ENCODE measurements at places on chromosomes 4 and X.

DNA sequence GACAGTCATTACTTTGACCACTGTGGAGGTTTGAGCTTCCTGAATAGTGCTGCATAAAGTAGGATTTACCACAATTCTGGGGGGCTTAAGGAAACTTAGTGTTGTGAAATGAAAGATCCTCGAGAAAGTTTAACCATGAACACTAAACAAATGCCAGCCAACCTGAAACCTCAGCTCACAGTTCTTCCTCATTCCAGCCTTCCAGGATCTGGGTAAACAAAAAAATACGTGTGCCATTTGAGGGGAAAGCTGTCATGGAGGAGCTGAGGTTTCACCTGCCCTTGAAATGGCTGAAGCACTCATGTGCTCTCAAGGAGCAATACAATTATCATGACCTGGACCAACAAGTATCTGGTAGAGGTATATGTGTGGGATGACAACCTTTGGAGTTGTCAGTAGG is 142.7 kb downstream of the NPNT start:
- no peak for DNase-seq

GRCh38 chrX:138014577-138014976 is 448.6 kb downstream of the ZIC3 start:
- DNase-seq = no peak

GRCh38 chr4:6470502-6471306 is 1.7 kb downstream of the PPP2R2C start:
- DNase-seq = no peak

- no peak for DNase-seq
Measured at GRCh38 chrX:101564651-101565050, 14.3 kb downstream of the ARMCX1 start.

DNA sequence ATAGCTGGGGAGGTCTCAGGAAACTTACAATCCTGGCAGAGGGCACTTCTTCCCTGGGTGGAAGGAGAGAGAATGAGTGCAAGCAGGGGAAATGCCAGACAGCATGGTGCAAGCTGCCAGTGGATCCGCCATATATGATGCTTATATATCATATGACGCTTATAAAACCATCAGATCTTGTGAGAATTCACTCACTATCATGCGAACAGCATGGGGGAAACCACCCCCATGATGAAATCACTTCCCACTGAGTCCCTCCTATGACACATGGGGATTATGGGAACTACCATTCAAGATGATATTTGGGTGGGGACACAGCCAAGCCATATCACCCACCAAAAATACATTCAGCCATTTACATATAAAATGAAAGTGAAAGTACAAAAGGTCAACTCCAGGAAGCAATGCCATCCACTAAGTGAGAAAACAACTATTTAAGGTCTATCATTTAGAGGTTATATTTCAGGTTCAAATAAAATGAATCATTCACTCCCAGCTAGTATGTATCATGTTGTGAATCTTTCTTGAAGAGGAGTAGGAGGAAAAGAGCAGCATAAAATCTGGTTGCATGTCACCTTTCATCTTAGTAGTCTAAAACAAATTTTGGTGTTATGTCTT is 20.3 kb upstream of the DYNLT3 start:
- DNase-seq = no peak

DNA sequence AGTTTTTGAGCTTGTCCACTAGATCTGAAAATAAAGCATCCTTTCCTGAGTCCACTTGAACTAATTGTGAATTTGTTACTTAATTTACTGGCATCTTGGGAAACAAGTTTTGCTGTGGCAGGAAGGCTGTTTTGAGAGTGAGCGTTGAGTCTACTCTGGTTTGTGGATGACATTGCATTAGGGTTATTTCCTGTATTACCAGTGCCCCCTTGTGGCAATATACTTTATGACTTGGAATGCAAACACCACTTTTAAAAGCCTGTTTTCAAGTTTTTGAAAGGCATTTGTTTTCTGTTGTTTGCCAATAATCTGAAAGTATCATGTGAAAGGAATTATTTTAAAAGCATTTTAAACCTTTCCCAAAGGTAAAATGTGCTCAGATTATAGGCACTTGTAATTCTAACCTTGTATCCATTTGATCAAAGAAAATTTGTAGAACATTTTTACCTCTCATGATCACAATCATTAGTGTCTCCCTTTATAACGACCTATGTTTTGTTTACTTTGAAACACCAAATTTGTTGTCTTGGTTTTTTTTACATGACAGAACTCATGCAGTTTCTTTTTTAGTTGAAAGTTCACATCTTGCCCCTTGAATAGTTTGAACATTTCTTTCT is 18.0 kb upstream of the CYP2U1 start:
- no peak for DNase-seq

GRCh38 chr4:111985426-111985825 is 159.8 kb upstream of the FAM241A start:
- no peak for DNase-seq

GRCh38 chr4:23737571-23737970 is 152.3 kb downstream of the PPARGC1A start:
- DNase-seq = no peak

- no peak for DNase-seq
Measured at GRCh38 chr4:112517067-112517634, 1.2 kb upstream of the NEUROG2 start.

- no peak for DNase-seq
Measured at GRCh38 chrX:107686792-107687191, 58.5 kb downstream of the PRPS1 start.

GRCh38 chr4:84110040-84110439 is 389.1 kb downstream of the NKX6-1 start:
- no peak for DNase-seq

DNA sequence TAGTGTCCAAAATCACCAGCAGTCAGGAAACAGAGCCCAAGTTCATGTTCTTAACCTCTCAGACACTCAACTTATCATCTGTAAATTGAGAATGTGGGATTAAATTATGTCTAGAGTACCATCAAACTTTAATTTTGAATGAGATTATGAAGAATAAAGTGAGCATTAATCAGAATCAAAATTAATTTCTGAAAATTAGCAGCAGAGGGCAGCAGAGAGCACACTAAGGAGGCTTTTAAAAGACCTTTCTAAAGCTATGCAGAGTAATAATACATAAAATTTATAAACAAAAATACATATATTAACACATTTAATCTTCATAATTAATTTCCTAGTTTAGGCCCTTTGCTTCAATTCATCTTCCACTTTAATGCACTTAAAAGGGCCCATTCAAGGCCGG is 7.1 kb downstream of the TASL start:
- DNase-seq = no peak

DNA sequence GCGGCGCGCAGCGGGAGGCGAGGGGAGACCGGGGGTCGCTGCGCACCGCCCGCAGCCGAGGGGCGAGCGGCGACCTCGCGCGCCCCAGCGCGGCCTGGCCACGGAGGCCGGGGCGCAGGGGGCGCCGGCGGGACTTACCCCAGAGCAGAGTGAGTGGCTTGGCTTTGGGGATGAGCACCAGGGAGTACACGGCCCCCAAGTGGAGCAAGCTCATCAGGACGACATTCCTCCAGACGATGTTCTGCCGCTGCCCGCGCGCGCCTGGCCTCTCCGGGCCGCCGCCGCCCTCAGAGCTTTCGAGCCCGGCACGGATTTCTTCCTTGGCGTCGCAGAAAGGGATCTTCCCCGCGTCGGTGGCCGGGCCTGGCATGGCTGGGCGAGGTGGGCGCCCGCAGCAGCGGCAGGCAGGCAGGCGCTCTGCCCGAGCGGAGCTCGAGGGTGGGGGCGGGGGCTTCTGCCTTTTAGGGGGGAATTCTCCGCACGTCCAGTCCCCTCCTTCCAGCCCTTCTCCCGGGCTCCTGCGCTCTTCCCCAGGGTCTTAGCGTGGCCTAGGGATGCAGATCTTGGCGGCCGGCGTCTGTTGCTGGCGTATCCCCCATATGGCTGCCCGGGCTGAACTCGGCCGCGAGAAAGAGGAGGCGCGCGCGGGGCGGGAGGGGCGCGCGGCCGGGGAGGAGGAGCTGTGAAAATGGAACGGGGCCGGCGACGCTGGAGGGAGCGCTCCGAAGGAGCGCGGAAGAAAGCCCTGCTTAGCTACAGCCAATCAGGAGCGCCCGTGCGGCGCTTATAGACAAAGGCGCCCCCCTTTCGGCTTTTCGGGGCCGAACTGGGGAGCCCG is at the start of gene SCD5:
SCD5 (minus strand) TSS at position 629 of the 838 bp plus-strand sequence; CDS start at position 370, 259 bp downstream.
- peak; percentile 14 for DNase-seq

DNA sequence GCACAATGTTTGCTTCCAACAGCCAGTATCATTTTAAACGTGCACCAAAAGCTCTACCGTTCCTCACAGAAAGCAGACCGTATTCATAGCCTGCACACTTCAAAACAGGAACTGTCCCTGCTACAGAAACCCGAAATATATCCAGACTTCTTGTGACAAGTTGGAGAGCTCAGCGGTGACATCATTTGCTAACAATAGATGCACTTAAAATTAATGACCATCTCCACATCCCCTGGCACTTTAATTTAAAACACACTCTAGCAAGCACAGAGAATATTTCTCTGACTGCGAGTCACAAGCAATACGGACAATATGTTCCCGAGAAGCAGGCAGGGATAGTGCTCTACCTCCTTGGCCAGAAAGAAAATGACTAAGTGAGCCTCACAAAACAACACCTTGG is 2.5 kb downstream of the NYX start:
- DNase-seq = no peak

- DNase-seq = no peak
Measured at GRCh38 chrX:125439194-125439849, 119.7 kb downstream of the TEX13C start.

DNA sequence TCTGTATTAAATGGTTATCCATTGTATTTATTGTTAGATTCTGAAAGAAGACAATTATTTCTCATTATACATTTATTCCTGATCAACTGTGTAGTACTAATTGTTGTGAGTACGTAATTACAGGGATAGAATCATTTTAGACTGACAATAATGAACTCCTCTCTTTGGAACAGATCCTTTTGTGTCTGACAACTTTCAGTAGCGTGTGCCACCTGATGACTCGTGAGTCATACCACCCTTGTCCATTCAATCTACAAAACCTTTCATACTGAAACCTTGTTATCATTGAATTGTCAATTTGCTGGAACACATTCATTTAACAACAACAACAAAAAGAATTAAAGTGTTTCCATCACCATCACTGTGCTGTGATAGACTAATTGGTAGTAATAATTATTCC is 602.7 kb upstream of the PCDH7 start:
- no peak for DNase-seq

- no peak for DNase-seq
Measured at GRCh38 chrX:38799995-38800580, 1.2 kb upstream of the MID1IP1 start.

- DNase-seq = no peak
Measured at GRCh38 chr4:140688711-140689598, 67.2 kb downstream of the TBC1D9 start.

DNA sequence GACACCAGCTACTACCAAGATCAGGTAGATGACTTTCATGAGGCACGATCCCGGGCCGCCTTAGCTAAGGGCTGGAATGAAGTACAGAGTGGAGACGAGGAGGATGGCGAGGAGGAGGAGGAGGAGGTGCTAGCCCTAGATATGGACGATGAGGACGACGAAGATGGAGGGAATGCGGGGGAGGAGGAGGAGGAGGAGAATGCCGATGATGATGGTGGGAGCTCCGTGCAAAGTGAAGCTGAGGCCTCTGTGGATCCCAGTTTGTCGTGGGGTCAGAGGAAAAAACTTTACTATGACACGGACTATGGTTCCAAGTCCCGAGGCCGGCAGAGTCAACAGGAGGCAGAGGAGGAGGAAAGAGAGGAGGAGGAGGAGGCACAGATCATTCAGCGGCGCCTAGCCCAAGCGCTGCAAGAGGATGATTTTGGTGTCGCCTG is 481 bp downstream of the UTP3 start:
- DNase-seq = no peak

DNA sequence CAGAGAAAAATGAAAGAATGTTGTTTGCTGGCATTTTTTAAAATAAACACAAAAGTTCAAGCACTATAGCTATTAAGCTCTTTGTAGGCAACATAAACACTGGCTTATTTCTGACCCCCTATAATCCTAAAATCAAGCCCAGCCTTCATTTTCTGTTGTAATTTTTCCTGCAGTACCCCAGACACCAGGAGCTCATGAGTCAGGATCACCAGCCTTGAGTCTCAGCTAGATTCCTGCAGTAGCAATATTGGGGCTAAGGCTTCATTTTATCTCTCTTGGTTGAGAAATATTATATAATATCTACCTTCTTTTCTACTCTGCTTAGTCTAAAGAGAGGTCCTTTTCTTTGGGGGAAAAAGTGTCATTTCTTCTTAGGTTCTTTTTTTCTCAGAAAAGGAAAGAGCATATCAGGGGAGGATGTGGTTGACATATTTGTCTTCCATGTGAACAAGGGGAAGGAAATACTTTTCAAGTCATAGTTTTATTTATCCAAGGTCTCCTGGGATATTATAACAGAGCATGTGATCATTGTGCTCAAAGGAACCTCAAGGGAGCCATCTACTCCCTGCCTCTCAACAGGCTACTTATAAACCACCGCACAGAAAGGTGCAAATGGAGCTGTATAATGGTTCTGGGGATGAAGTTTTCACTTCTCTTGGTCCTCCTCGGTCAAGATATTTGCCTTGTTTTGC is 678.3 kb upstream of the NR3C2 start:
- no peak for DNase-seq

All from stimulated activated CD8-positive, alpha-beta memory T cell treated with anti-CD3 and anti-CD28 coated beads, Interleukin-4, amount 100 ng/mL, for 1 hour (primary cell).